ENCODE measurements at places on chromosomes 16 and 17.
A peak's percentile ranks its signal among the peaks of the same experiment; 100 is the strongest.

GRCh38 chr17:4506175-4506813 is 7.6 kb downstream of the SPNS2 start:
- no peak for DNase-seq

- DNase-seq: no peak
Observed at GRCh38 chr16:72985148-72985941, 62.6 kb downstream of the ZFHX3 start.

GRCh38 chr16:50765260-50765659 is 23.4 kb downstream of the CYLD start:
- DNase-seq: no peak

DNA sequence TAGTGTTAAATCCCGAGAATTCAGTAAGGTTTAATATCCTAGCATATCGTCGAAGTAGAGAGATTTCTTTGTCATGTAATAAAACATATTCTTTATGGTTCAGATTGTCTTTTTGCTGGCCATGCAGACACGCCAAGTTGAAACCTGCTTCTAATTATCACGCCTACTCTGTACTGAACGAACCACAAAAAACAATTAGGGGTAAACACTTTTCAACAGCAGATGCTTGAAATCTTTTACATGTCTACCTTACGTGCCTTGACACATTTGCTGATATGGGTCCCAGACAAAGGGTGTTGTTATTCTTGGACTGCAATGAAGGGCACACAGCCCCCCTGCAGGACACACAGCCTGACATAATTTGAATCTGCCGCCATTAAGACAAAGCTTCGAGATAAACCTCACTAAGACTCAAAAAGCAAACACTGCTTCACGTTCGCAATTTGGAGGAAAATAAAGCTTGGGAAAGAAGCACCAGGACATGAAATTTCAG is 13.3 kb downstream of the WIPI1 start:
- no peak for DNase-seq

- DNase-seq: no peak
Observed at GRCh38 chr16:26889740-26890139, 177.0 kb upstream of the C16orf82 start.

DNA sequence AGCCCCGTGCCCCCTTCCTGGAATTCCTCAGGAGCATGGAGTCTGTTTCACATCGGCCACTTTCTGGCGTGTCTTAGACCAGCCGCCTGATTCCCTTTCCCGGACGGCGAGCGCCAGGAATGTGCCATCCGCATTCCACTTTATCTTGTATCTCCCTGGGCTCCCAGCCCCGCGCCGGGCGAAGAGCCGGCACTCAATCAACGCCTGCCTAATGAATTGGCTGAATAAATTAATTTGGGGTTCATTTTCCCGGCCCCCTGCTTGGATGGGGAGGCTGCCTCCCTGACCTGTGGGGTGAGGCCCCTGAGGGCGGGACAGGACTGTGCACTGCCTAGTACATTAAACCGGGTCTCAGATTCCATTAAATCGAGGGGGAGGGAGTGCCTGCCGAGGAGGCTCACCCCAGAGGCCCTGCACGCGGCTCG is 282.3 kb upstream of the TNRC6C start:
- no peak for DNase-seq

DNA sequence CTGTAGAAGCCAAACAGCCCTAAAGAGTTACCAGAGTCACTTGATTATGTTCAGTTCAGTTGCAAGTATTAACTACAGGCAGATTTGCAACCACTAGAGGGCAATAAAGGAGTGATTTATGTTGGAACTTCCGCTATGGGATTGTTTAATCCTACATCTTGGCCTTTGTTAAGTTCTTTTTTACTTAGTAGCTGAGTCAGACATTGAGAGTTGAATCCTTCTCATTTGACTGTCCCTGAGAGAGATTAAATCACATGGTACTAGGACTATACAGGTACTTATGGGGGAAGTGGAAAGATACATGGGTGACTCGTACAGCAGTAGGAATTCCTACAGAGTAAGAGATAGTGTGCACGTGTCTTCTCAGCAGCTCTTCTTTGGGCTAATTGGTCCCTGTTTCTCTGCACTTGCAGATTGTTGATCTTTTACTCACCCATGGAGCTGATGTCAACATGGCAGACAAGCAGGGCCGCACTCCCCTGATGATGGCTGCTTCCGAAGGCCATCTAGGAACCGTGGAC is 40.3 kb downstream of the CYB561 start:
- peak; percentile 71 for DNase-seq

- DNase-seq: no peak
Observed at GRCh38 chr17:78780335-78780734, 1.7 kb downstream of the CYTH1 start.

DNA sequence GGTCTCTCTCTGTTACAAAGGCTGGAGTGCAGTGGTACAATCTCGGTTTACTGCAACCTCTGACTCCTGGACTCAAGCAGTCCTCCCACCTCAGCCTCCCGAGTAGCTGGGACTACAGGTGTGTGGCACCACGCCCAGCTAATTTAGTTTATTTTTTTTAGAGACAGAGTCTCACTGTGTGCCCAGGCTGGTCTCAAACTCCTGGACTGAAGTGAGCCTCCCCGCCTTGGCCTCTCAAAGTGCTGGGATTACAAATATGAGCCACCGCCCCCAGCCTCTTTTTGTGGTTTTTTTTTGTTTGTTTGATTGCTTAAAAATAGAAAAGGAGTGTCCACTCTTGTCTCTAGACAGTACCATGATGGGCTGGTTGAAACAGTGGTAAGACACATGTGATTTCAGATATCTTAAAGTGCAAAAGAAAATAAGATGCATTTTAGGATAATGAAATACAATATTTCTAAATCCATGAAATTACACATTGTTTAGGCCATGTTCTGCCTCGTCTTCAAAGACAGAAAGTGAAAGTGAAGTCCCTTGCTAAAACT is 27.4 kb downstream of the KIAA0513 start:
- no peak for DNase-seq
